ENCODE measurements at places on chromosomes 2 and 18.

DNA sequence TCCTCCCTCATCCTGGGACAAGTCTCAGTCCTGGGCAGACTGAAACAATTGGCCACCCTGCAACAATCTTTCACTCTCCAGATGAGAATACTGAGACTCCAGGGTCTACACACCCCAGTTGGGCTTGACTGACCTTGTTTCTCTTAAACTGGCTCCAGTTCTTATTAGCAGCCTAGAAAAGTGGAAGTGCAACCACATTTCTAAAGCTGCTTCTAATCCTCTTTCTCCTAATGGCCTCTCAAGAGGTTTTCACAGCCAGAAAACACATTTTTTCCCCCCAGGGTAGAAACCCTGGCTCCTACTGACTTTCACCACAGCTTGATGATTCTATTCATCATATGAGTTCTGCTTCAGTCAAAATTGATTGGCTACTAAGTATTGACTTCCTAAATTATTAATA is 45.8 kb downstream of the SLC4A5 start:
- no peak for DNase-seq

- DNase-seq, result peak; percentile 51
These were observed 292.5 kb downstream of the ALK start for GRCh38 chr2:29628862-29629261.

DNA sequence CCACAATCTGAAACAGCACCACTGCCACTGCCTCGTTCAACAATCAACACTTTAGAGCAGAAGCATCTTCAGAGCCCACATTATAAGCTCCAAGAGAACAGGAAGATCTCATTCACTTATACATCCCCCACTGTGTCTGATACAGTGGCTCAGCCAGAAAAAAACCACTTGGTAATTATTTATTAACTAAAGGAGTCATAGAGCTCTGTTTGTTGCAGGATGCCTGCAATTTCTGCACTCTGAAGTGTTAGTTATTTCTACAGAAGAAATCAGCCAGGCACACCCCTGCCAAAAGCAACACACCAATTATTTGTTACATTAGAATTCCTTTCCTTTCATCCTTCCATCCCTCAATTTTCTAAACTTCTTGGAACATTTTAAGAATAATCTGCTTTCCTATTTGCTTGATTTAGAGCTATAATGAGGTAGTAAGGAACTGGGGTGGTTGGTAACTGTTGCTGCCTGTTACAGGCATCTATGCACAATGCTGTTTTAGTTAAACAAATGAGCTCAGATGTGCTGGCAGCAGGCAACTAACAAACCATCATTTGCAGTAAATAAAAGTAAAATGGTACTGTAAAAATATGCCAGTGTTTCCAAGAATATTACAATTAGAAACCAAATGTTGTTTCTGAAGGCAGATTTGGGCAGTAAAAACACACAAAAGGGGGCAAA is 59.9 kb downstream of the DYM start:
- peak; percentile 20 for DNase-seq

DNA sequence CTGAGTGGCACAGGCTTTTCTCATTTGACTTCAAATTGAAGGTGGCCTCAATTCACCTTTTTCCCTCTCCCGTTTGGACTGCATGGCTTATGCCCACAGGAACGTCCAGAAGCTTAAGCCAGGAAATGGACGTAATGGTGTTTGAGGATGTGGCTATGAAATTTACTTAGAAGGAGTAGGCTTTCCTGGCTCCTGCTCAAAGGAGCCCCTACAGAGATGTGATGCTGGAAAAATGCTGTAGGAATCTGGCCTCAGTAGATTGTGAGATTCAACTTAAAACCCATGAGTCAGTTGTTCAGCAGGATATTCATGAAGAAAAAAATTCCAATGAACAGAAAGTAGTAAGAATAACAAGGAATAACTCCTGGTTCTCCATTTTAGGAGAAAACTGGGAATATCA is 129.0 kb downstream of the ICOS start:
- no peak for DNase-seq

DNA sequence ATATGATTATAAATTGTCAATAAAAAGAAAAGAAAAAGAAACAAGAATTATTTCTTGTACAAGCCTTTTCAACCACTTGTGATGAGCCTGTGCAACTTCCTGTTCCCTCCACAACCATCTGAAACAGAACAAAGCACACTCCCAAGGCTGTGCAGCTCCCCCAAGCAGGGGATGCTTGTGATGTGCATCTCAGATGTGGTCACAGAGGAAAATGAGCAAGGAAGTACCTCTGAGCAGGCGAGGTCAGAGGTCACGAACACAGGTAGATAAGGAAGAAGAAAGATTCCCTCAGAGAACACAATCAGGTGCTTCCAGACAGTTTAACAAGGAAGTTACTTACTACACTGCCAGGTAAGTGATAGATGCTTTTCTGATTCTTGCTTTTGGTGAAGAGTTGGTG is 274.8 kb upstream of the SLC39A10 start:
- DNase-seq, result no peak

All from NCI-H69 (cell line).